Dorsolateral prefrontal cortex (tissue), 122 donors: ENCODE measurements at places on chromosomes 1 and 21.

- no peak for DNase-seq
Measured at GRCh38 chr21:20377250-20377649, 621.0 kb upstream of the NCAM2 start.

GRCh38 chr1:161834967-161835550 lies 68.9 kb downstream of the ATF6 start:
- no peak for DNase-seq

GRCh38 chr1:87957331-87957730 lies 628.7 kb downstream of the LMO4 start:
- DNase-seq = no peak

GRCh38 chr1:226903819-226904716 lies 33.7 kb downstream of the PSEN2 start:
- no peak for DNase-seq

DNA sequence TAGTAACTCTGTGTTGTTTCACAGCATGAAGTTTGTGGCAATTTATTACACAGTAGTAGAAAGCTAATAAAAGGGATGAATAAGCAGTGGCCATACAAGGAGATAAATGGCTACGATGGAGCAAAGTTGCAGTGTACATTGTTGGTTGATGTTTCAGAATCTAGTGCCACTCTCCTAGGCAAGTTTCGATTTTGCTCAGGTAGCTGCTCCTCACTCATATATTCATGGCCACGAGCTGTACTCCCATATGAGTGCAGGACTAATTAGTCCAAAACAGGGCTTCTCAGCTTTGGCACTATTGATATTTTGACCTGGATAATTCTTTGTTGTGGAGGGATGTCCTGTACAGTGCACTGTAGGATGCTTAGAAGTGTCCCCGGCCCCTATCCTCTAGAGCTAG lies 30.0 kb upstream of the ATP1A1 start:
- no peak for DNase-seq

GRCh38 chr1:6244401-6245049 lies 546 bp downstream of the HES3 start:
- no peak for DNase-seq

DNA sequence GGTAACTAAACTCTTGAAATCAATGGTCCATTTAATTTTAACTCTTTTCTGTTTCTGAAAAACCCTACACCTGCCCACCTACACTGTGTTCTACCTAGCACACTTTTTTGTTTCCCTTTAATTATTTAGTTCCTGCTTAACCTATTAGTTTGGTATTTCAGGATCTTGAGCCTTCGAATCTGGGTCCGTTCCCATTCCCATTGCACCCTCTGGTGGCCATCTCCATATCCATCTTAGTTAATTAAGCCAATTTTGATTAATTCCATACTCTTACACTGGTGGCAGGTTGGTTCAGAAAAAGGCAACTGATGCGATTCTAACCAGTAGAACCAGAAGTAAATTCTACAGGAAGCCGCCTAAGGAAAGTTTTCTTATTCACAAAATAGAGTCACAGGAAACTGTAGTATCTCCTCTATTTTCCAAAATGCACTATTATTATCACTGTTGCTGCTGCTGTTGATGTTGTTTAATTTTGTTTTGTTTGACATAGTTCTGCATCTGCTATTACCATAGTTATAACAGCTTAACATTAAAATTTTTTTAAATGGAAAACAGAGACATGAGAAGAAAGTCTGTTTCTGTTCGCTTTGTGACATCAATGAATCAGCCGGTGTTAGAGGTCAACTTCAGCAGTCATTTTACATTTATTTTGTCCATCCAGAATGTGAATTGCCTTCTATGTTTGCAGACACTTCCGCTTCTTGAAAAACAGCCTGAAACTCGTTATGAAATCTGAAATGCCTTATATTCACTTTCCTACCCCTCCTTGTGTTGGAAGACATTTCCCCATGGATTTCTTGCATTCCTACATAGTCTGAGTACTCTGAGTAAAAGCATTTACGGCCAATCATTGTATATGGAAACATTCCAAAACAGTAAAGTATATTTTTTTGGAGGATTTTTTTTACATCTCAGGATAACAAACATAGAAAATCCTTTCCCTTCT lies 115.5 kb upstream of the NCAM2 start:
- no peak for DNase-seq

- no peak for DNase-seq
Measured at GRCh38 chr1:200739702-200740570, 1.2 kb downstream of the CAMSAP2 start.
